ENCODE measurements at places on chromosomes 12 and 14. TPM values are rescaled to one million over a fixed set of nuclear protein-coding genes. Genes with fewer than 3 reads are reported as not detected.

Gene METTL1
- 13.2 TPM for total RNA-seq

Gene BCL11B
- 12.0 TPM for total RNA-seq

Gene AMDHD1
- total RNA-seq: 8.7 TPM

Gene IAPP
- total RNA-seq: not detected

Gene CLEC2A
- total RNA-seq: not detected

GRCh38 chr14:84442521-84442920, 1087.4 kb upstream of the FLRT2 start:
- H3K27me3 ChIP-seq: no peaks in the 10 kb centered on the region
- H3K4me3 ChIP-seq: no peak overlapping the region
- DNase-seq: no peak
- no peaks in the 10 kb centered on the region for H3K36me3 ChIP-seq

- H3K27me3 ChIP-seq: no peaks in the 10 kb centered on the region
- peaks cover 15% of the 10 kb centered on the region for H3K4me1 ChIP-seq
- peak overlapping the region; percentile 81 for H3K27ac ChIP-seq
- no peak overlapping the region for H3K4me3 ChIP-seq
- H3K36me3 ChIP-seq: peaks cover 100% of the 10 kb centered on the region
Observed at GRCh38 chr12:124420041-124420995, 125.4 kb downstream of the RFLNA start.

GRCh38 chr12:68048648-68049297, 59.5 kb downstream of the IFNG-AS1 start:
- no peak overlapping the region for H3K27ac ChIP-seq
- no peaks in the 10 kb centered on the region for H3K4me1 ChIP-seq
- no peak for DNase-seq
- H3K36me3 ChIP-seq: no peaks in the 10 kb centered on the region
- H3K27me3 ChIP-seq: no peaks in the 10 kb centered on the region
- no peak overlapping the region for H3K4me3 ChIP-seq

DNA sequence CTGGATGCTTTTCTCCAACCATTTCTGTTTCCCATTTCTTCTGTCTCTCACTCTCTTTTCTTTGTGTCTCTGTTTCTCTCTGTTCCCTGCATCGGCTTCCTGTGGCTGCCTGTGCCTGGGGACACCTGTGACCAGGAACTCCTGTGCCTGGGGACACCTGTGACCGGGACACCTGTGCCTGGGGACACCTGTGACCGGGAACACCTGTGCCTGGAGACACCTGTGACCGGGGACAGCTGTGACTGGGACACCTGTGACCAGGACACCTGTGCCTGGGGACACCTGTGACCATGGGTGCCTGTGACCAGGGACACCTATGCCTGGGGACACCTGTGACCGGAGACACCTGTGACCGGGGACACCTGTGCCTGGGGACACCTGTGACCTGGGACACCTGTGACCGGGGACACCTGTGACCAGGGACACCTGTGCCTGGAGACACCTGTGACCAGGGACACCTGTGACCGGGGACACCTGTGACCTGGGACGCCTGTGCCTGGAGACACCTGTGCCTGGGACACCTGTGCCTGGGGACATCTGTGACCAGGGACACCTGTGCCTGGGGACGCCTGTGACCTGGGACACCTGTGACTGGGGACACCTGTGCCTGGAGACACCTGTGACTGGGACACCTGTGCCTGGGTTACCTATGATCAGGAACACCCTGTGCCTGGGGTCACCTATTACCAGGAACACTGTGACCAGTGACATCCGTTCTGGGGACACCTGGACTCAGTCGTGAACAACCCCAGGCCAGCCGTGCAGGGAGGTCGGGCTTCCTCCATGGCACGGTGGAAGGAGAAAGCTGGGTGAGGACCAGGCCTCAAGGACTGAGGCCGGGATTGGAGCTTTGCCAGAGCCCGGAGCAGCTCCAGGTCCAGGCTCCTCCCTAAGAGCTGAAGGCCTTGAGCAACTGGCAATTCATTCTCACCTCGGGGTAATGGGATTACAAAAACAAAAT, 23.4 kb upstream of the FBRSL1 start:
- peak; percentile 72 for DNase-seq
- peak overlapping the region; percentile 82 for H3K27ac ChIP-seq
- H3K36me3 ChIP-seq: no peaks in the 10 kb centered on the region
- H3K27me3 ChIP-seq: no peaks in the 10 kb centered on the region

DNA sequence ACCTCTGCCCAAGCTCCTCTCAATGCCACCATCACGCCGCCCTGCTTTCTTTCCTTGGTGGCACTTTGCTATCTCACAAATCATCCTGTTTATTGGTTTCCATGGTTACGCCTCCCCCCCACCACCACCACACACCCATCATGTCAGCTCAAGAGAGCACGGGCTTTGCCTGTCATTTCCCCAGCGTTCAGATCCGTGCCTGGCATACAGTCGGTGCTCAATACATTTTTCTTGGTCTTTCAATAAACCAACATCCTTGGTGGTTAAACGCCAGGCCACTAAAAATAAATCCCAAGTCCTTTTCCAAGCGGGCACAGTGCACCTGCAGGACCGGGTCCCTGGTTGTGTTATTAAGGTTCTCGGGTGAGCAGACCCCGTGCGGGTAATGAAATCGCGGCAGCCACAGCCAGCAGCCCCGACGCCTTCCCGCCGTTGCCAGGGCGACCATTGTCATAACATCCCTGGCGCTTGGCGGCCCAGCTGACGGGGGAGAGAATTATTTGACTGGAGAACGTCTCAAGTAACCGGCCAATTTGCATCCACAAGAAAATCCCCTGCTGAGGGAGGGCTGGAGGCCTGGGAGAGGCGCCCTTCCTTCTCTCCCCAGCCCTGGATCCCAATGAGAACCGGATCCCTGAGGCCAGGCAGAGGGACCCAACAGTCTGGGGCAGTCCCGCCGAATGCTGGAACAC, 92.9 kb downstream of the KSR2 start:
- no peaks in the 10 kb centered on the region for H3K36me3 ChIP-seq
- H3K4me1 ChIP-seq: peaks cover 6% of the 10 kb centered on the region
- no peak overlapping the region for H3K4me3 ChIP-seq
- H3K27ac ChIP-seq: no peak overlapping the region
- no peak for DNase-seq

- no peak for DNase-seq
- no peaks in the 10 kb centered on the region for H3K4me1 ChIP-seq
- H3K27ac ChIP-seq: no peak overlapping the region
- no peak overlapping the region for H3K4me3 ChIP-seq
- H3K36me3 ChIP-seq: no peaks in the 10 kb centered on the region
Observed at GRCh38 chr12:74983917-74984316, 225.7 kb downstream of the KCNC2 start.

- H3K36me3 ChIP-seq: no peaks in the 10 kb centered on the region
- no peak overlapping the region for H3K4me3 ChIP-seq
- H3K27ac ChIP-seq: no peak overlapping the region
Observed at GRCh38 chr14:36069535-36069900, 107.0 kb downstream of the PTCSC3 start.

DNA sequence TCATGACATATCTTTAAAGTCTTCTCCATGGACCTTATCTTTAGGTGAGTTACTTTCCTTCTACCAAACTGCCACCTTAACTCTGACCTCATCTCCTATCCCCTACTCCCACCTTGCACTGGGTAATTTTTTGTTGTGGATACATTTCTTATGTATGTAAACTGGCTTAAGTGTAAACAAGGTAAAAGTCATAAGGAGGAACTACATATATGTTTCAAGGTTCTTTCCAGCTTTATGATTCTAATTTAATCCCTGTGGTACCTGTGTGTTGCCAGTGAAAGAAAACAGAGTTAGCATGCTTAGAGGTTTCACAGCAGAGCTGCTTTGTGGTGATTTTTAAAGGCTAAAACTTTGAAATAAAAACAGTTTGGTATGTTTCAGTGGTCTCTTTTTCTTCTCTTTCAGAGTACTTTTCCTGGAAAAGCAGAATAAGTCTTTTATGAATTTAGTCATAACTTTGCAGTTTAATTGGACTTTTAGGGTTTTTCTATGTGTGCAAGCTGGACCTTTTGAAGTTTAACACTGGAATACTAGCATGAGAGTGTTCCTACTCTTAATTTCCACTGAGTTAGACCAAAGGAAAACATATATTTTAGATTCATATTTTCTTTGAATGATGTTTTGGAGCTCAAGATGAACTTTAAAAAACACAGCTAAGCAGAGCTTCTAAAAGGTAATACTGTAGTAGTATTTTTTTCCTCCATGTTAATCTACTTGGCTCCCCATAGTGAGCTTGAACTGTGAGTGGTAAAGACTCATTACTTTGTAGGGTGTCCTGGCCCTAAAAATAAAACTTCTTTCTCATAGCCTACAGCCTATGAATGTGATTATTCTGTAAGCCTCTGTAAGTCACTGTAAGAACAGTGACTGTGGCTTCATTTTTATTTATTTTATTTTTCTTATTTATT, 105.4 kb downstream of the FUT8 start:
- no peaks in the 10 kb centered on the region for H3K36me3 ChIP-seq
- no peak overlapping the region for H3K27ac ChIP-seq
- DNase-seq: no peak
- H3K4me3 ChIP-seq: no peak overlapping the region

GRCh38 chr12:38151991-38152700, 164.4 kb upstream of the ALG10B start:
- no peak for DNase-seq
- no peak overlapping the region for H3K4me3 ChIP-seq
- H3K27ac ChIP-seq: no peak overlapping the region
- no peaks in the 10 kb centered on the region for H3K27me3 ChIP-seq
- no peaks in the 10 kb centered on the region for H3K36me3 ChIP-seq
- H3K4me1 ChIP-seq: no peaks in the 10 kb centered on the region
